Stimulated activated CD4-positive, alpha-beta T cell treated with anti-CD3 and anti-CD28 coated beads, Interleukin-1b, Interleukin-23, amount 100 ng/mL, for 48 hours (primary cell): ENCODE measurements at places on chromosomes 2 and 18.

- DNase-seq = no peak
Observed at GRCh38 chr2:101461381-101461780, 13.5 kb downstream of the RFX8 start.

- DNase-seq = no peak
Observed at GRCh38 chr18:6488956-6489355, 74.2 kb upstream of the L3MBTL4 start.

- no peak for DNase-seq
Observed at GRCh38 chr18:34647251-34647650, 62.8 kb upstream of the DTNA start.

DNA sequence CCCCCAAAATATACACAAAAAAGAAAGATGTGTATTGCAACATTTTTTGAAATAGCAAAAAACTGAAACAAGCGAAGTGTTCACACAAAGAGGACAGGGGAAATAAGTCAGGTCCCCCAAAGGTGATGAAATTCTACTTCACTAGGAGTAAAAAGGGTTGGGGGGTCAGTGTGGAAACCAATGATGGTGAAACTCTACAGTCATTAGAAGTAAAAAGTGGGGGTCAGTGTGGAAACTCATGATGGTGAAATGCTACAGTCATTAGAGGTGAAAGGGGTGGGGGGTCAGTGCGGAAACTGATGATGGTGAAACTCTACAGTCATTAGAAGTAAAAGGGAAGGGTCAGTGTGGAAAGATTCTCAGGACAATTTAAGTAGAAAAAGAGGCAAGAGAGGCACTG is 298.2 kb downstream of the EIPR1 start:
- no peak for DNase-seq

DNA sequence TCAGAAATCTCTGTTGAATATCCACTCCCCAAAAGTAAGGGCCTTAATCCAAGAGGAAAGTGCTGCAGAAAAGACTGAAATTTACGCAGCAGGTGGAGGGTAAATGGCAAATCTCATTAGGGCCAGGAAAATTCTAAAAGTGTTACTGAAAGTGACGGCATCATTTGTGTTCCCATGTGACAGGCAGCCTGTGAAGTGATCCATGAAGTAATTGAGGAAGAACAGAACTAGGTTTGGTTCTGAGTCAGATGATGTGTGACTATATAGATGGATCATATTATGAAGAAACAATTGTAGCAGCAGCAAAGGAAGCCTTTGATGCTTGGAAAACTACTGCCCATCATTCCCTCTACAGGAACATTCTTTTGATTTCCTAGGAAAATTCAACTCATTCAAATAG is 401.2 kb downstream of the TGIF1 start:
- DNase-seq = no peak

GRCh38 chr2:21041943-21042707 is 1.7 kb downstream of the APOB start:
- DNase-seq = no peak

DNA sequence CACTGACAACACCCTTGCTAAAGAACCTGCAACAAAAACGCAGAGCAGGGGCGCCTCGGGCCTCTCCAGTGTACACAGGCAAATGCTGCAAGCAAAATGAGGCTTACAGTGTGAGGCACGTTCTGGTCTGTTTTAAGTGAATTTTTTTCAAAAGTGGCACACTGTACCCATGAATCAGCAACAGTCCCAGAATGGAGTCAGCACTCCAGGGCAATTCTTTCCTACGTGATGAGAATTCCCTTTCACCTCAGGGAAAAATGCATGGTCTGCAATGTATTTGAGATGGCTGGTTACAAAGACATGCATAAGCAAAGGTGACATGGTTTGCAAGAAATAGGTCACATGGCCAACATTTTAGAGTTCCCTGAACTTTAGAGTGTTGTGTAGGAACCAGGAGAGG is 94.4 kb downstream of the UXS1 start:
- DNase-seq = no peak

GRCh38 chr2:173983391-173983871 is 18.3 kb upstream of the SP3 start:
- no peak for DNase-seq

DNA sequence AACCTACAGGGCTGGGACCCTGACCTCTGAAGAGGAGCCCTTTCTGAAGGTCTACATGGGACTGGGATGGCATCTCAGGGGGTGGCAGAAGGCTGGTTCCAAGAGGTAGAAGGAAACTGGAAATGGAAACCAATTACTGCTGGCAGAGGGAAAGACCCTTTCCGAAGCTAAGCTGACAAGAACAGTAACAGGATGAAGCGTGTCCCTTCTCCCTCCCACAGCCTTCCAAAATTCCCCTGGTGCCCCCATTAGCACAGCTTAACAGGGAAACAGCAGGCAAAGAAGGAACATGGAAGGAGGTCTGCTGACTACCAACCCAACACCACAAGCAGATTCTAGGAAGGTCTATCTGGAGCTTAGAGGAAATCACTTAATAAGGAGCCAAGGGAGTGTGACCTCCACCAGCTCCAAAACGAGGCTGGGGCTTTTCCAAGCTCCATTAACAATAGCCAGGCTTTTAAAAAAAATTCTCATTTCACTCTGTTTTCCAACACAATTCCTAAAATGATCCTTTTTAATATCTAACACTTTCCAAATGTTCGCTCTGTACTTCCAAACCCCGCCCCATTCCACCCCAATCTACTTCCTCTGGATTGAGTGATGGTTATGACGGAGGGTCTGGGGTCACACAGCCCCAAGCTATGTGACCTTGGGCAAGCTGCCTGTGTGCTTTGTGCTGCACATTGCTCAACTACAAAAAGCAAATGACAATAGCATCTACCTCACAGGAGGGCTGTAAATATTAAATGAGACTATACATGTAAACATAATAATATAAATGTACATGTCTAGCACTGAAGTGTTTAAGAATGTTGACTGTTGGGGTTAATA is 55.2 kb downstream of the STK39 start:
- DNase-seq = no peak

DNA sequence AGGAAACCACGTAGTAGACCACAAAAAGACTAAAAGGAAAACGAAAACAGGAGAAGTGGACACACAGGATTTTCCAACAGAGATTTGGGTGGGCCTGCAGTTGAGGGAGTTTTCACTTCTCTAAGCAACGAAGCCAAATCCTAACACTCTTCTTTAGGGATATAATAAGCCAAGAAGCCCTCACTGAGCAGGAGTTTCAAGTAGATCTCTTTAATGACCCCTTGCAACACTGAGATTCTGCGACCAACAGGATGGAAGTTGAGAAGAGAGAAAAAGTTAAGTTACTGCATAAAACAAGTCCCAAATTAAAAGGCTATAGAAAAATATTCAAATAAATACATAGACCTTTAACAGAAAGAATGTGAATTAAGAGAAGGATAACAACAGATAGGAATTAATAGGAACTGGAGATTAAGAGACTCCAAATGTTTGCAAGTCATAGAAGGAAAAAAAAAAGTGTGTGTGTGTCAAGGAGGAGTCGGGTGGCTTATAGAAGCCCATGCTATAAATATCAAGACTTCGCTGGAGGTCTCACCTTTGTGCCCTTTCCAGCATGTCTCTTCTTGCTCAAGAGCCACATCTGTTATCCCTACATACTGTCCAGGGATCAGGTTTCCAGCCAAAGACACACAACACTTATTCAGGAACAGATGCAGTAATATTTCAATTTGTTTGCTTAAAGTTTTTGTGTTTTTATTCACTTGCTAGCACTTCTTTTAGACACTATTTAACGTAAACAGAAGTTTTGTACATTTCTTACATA is 69.4 kb upstream of the ARHGAP28 start:
- no peak for DNase-seq

- DNase-seq = no peak
Observed at GRCh38 chr2:76268902-76269620, 558.3 kb upstream of the GCFC2 start.

- no peak for DNase-seq
Observed at GRCh38 chr2:149552226-149552625, 35.3 kb downstream of the MMADHC start.
